ENCODE measurements at places on chromosomes 12 and 14.
A peak's percentile ranks its signal among the peaks of the same experiment; 100 is the strongest.

DNA sequence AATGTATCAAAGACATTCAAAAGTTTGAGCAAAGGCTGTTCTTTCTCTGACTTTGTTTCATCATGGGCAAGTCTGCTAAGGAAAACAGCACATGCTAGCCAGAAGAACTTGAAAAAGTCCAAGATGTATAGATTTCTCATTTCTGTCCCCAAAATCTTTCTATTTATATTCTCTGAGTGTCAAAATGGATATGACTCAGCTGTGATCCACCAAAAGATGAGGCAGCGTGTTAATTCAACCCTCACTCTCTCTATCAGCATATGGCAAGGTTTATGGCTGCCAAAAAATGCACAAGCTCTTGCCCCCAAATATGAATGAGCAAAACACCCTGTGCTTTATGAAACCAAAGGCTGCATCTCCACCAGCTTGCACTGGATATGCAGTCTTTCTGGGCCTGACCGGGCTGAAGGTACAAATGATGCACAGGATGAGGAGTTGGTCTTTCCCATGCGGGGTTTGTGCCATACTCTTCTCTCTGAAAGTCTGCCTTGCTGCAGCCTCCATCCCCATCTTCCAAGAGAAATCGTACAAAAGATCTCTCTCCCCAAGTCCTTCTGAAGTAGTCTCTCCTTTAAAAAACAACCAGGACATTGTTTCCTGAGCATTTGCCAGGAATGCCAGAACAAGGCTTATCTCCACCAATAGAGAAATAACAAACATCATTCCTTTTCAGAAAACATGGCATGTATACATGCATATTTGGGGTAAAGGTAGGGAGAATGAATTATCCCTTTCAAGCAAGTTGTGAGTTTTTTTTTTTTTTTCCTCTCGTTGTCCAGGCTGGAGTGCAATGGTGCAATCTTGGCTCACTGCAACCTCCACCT lies 203.4 kb downstream of the TMX1 start:
- no peak for DNase-seq

DNA sequence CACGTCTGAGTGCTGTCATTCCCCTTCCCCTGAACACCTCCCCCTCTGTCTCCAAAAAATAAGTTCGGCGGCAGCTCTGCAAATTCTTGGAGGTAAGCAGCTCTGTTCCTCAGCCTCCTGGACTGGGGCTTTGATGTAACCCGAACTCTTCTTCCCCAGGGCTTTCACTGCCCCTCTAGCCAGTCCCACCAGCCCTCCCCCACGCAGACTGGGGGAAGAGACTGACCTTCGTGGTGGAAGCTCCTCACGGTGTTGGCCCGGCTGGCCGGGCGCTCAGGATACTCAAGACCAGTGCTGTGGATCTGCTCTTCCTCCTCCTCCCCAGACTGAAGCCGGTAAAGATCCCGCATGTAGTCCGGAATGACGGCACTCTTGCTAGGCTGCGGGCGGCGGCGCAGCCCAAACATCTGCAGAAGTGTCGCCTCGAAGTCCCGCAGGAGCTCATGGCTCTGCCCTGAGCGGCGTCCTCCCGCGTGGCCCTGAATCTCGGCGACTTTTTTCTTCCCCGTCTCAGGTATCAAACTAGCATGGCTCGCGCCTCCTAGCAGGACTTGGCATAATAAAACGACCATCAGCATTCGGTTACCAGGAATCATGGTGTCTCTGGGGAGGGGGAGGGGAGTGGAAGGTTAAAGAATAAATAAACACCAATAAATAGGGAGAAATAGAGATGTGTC lies 4.9 kb downstream of the BMP4 start:
- no peak for DNase-seq

DNA sequence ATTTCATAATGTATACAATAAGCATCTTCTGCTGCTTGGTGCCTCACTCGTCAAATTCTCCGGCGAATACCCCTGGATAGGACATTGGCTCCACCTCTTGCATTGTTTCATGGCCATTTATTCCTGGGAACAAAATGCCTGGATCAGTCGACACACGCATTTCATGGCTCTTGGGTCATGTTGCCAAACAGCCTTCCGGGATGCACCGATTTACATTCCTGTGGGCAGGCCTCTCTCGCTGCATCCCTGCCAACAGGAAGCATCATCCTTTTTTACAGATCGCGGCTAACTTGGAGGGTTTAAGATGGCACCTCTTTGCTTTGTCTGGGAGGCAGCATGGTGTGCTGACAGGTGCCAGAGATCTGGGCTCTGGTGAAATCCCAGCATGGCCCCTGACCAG lies 32.7 kb upstream of the RIMBP2 start:
- no peak for DNase-seq

DNA sequence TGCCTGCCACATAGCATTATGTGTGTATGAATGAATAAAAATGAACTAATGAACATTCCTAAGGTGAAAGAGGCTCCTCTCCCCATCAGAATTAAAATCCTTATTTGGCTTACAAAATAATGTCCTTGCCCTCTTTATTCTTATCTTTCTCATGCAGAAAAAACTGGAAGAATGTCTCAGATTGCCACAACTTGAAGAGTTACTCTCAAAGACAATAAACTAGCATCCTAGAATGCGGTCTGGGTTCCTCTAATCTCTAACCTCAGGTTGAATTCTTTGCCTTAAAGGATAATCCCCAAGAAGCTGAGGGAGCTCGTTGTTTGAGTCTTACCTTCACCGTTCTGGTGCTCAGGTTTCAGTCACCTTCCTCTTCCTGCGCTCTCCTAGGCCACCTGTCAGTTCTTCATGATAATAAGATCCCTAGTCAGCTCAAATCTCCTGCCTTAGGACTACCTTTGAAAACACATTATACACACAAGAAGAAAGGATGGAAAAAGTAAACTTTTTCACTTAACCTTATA lies 147.1 kb downstream of the PHLDA1 start:
- no peak for DNase-seq

- DNase-seq: no peak
Observed at GRCh38 chr12:110893956-110894355, 26.4 kb downstream of the MYL2 start.

DNA sequence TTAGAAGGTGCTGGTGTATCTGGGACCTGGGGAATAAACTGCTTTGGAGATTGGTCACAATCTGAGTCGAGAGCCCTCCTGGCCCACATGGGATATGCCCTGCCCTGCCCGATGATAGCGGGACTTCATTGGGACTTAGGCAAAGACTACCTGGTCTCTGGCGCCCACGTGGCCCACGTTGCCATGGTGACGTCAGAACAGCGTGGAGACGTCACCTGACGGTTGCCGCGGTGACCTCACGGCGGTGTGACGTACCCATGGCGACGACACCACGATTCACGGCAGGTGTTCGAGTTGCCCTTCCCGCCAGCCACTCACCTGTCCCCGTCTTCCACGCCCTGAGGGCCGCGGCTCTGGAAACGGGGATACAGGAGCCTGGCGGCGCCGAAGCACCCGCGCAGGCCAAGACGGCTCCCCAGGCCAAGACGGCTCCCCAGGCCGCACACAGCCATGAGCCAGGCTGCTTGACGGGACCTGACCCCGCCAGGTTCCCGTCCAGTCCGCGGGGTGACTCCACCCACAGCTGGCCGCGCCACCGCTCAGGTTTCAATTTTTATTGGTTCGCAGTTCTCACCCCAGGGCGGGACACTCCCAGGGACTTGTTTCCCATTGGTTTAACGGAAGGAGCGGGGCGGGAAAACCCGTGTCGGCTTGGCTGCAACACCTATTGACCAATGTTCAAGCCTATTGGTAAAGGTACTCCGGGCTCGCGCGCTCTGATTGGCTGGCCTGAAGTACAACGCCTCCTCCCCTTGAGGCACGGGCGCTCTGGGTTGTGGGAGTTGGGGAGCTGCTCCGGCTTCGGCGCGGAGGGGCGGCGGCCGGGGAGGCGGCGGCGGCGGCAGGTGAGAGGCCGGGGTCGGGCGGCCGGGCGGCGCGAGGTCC lies at the start of the genes MMAB and MVK:
Gene MMAB (minus strand): TSS at position 476 of the 885 bp plus-strand sequence. CDS start 24 bp downstream, at position 452.
Gene MVK (plus strand): TSS at position 766 of the 885 bp plus-strand sequence. CDS start 1,029 bp downstream, outside the sequence.
- peak; percentile 98 for DNase-seq

DNA sequence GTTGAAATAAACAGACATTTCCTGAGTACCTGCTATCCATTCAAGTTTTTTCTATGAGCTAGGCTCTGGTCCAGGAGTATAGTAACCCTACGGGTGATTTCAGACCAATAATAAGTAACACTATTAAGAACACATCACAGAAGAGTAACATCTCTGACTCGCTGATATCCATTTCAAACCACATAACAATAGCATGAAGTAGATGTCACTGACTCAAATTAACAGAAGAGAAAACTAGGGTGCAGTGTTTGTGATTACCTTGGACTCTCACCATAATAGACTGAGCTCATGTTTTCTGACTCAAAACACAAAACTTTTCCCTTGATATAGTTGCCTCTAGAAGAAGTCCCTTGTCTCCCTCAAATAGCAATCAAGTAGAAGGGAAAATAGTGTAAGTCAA lies 423.0 kb downstream of the DIO2 start:
- DNase-seq: no peak

GRCh38 chr12:46187023-46187422 lies 81.8 kb downstream of the SLC38A1 start:
- DNase-seq: no peak

DNA sequence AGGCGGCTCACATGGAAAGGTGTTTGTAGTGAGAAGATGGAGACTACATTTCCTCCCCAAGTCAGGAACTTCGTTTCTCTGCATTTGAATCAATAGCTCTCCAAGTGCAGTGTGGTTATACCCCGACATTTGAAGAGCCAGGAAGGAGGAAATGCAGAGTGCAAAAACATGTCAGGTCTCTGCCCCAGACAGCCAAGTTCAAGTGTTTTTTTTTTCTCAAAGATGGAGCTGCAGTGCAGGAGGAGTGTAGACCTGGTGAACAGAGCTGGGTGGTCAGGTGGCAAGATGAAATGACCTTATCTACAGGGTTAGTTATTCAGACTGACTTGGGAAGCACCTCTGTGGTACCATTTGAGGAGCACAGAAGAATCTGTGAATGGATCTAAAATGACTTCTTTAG lies 21.3 kb downstream of the MLXIP start:
- DNase-seq: no peak

DNA sequence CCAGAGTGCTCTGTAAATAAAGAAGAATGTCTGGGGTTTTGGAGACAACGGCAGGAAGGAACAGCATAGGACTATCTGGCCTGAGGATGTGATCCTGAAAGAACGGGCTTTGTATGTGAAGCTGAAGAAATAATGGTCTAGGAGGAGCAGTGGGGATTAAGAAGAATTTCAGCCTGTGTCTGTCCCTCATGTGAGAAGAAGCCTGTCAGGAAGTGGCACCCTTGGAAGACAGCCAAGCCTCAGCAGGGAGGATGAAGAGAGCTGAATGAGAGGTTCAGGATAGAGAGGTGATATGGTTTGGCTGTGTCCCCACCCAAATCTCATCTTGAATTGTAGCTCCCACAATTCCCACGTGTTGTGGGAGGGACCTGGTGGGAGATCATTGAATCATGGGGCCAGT lies 56.9 kb upstream of the TCL1A start:
- no peak for DNase-seq

DNA sequence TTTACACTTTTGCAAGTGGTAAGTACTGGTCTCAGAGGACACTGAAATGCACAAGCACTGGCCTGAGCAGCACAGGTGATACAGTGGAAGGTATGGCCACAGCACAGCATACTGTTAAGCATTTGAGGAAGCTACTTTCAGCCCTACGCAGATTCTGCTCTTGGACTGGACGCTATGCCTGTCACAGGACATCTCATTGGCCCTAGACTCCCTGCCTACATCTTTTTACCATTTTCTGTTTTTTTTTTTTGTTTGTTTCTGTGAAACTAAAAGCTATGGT lies 144.2 kb upstream of the ABCD2 start:
- DNase-seq: no peak

DNA sequence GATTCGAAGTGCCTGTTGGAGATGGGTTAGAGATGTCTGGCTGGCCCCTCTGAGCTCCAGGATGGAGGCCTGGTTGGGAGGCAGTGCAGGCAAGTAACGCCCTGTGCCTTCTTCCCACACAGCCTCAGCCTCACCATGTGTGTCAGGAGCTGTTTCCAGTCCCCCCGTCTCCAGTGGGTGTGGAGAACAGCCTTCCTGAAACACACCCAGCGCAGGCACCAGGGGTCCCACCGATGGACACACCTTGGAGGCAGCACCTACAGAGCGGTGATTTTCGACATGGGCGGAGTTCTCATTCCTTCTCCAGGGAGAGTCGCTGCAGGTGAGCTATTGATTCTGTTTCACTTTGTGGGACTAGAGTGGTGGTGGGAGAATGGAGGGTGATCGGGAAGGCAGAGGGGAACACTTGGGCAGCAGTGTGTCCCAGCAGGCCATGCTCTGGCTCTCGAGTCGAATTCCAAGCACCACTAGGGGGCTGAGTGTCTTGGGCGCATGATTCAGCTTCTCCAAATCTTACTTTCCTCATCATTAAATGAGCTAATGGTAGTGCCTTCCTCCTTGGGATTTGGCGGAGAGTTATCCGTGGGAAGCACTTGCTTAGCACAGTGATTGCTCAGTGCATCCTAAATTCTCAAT lies 6.8 kb downstream of the ACAD10 start:
- no peak for DNase-seq

DNA sequence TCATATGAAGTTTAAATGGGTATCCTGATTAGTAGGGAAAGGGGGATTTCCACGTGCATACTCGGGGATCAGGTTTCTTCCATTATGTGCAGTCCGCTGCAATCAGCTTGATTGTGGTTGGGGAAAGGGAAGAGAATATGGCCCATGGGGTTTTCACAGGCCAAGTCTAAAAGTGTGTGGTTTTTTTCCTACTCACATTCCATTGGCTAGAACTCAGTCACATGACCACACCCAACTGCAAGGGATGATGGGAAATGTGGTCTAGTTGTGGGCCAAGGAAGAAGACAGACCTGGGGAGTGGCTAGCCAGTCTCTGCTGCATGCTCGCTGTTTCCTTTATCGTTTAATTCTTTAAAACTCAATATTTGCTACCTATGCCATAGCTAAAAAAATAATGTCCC lies 105.1 kb downstream of the PRIMA1 start:
- DNase-seq: no peak

Data from central memory CD8-positive, alpha-beta T cell (primary cell).